ENCODE measurements at places on chromosomes 11 and 22.

DNA sequence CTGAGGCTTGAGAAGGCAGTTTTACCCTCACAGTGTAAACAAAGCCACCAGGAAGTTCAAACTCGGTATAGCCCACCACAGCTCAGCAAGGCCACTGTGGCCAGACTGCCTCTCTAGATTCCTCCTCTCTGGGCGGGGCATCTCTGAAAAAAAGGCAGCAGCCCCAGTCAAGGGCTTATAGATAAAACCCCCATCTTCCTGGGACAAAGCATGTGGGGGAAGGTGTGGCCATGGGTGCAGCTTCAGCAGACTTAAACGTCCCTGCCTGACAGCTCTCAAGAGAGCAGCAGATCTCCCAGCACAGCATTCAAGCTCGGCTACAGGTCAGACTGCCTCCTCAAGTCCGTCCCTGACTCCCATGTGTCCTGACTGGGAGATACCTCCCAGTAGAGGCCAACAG is 69.7 kb downstream of the TTC28 start:
- DNase-seq = no peak

DNA sequence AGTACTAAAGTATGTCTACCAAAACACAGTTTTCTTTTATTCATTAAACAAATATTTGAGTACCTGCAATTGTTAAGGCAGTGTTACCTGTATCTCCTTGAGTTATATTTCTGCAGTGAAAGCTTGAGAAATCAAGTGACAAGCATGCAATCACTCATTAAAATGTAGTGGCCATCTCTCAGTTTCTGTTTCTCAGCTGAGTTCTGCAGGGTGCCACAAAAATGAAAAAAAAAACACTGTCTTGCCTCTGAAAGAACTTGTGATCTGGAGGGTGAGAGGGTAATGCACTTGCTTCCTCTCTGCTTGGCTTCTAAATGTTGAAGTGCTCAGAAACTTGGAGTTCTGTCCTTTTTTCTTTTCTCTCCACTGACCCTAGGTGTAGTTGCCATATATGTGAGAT is 6.8 kb downstream of the QSER1 start:
- no peak for DNase-seq

GRCh38 chr11:83571302-83571701 is 285.1 kb upstream of the CCDC90B start:
- no peak for DNase-seq

DNA sequence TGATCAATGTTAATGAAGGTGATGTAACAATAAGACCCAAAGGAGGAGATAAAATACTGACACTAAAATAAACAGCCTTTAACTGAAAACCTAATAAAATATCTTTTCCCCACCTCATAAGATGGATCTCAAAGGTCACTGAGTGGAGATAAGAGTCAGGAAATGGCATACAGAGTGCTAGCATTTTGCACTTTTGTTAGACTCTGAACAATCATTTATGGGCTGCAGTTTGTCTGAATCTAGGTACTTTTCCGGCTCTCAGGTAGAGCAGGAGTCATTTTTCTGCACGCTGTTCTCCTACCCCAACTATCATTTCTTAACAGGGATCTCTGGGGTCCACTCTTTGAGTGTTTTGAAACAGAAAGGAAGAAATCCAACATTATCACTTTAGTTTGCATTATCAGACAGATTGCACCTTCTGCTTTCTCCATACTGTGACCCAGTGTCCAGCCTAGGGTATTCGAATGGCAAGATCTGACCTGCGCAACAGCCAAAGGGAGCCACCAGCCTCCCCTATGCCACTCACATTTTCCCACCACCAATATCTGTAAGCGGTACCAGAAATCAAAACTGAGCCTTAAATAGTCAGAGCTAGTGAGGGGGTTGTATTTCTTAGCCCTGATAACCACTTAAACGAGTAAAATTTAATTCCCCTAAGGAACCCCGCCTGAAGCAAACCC is 863 bp downstream of the SIAE start:
- DNase-seq = no peak

DNA sequence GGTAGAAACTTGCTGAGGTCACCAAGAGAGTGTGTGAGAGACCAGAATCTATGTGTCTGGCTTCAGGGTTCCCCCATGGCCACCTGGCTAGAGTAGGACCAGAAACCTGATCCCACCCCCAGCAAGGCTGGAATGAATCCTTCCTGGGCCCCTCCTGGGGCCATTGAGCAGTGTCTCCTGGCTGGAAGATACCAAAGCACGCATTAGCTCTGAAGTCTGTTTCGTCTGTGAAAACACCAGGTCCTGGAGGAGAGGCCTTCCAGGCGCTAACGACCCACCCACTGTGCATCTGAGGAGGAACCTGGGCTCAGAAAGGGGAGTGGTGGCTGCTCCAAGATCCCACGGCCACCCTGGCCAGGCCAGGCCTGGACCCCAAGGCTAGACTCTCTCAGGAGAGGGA is 15.5 kb upstream of the TSKU start:
- no peak for DNase-seq

Data from SJSA1 (cell line).